Activated CD4-positive, alpha-beta T cell treated with anti-CD3 and anti-CD28 coated beads for 4 hours (primary cell): ENCODE measurements at places on chromosomes 7 and 10.

DNA sequence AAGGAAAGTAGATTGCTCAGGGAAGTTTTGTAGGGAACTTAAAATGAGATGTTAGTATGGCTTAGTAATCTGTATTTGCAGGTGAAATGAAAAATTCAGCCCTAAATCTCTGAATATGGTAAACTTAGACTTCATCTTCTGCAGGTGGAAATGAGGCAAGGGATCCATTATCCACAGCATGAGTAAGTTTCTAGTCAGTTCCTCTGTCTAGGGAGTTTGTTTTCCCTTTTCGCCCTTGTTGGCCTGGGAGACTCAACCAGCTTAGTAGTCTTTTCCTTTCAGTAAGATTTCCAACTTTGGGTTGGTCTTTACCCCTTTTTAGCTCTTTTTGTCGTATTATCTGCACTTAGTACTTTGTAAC lies 65.6 kb downstream of the ZEB1 start:
- no peak for DNase-seq

DNA sequence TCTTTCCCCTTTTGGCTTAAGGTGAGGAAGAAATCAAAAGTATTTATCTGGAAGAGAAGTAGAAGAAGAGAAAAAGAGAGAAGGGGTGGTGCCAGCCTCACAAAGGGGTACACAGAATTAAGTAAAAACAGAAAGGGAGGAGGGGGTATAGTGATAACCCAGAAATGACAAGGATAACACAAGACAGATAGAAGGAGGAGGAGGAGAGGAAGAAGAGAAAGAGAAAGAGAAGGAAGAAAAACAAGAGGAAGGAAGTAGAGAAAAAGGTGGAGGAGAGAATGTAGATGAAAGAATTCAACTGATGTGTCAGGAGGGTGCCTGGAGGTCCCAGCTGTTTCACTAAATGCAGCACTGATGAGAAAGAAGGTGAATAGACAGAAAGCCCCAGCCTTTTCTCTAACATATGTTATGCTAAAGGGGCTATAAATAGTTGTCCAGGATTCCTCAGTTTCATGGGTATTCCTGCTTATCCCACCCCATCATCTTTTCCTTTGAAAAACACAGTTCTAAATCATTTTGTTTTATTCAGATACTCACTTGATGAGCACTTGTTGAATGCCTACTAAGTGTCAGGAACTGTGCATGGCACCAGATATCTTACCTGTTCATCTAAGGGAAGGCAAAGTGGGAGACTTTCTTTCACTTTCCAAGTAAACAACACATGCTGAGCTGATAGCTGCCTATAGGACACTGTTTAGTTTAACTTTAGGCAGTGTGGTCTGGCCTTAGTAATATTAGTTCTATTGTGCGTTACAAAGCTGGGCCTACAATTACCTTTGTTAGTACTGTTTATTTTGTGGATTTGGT lies 8.0 kb downstream of the SEMA3E start:
- no peak for DNase-seq

GRCh38 chr10:97726636-97727178 lies 10.2 kb upstream of the ZFYVE27 start:
- no peak for DNase-seq

GRCh38 chr7:151700586-151701165 lies 176.2 kb downstream of the PRKAG2 start:
- DNase-seq = no peak

DNA sequence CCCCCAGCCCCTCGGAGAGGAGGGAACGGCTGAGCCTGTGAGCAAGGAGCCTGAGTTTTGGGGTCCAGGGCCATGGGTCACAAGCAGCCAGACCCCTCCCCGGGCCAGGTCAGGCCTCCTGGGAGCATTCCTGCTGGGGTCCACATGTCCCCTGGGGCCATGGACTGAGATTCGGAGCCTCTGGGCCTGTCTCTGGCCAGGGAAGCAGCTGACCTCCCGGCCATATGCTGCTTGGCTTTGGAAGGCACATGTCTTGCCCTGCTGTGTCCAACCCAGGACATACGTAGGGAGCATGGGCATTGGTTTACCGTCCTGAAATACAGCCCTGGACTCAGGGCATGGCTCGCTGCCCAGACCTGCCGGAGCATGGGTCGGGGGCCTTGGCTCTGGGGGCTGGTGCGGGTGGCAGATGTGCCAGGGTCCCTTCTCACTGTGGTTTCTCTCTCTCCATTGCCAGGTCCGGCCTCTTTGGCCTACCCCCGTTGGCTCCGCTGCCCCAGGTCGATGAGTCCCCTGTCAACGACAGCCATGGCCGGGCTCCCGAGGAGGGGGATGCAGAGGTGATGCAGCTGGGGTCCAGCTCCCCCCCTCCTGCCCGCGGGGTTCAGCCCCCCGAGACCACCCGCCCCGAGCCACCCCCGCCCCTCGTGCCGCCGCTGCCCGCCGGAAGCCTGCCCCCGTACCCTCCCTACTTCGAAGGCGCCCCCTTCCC lies 7.3 kb downstream of the PWWP2B start:
- DNase-seq = no peak

GRCh38 chr10:95172851-95173250 lies 21.2 kb upstream of the ACSM6 start:
- no peak for DNase-seq

DNA sequence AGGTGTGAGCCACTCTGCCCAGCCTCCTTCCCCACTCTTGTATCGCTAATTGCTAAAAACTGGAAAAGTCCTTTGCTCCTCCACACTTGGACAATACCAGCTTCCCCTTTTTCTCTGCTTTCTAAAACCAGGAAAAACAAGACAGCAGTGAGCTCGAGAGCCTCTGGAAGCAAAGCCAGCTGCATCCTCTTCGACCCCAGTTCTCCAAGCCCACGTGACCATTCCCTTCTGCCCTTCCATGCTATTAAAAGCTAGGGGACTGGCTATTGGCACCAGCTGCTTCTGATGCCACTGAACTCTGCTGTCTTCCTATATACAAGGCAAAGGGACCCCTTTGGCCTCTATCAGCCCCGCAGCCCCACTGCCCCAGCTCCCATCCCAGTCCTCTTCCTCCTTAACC lies 92.2 kb downstream of the SPDYE5 start:
- DNase-seq = no peak

- DNase-seq = no peak
Measured at GRCh38 chr7:119256446-119257131, 1016.4 kb upstream of the KCND2 start.

- no peak for DNase-seq
Measured at GRCh38 chr7:50647286-50647980, 82.2 kb upstream of the DDC start.

- no peak for DNase-seq
Measured at GRCh38 chr10:74049955-74050354, 52.0 kb downstream of the VCL start.

DNA sequence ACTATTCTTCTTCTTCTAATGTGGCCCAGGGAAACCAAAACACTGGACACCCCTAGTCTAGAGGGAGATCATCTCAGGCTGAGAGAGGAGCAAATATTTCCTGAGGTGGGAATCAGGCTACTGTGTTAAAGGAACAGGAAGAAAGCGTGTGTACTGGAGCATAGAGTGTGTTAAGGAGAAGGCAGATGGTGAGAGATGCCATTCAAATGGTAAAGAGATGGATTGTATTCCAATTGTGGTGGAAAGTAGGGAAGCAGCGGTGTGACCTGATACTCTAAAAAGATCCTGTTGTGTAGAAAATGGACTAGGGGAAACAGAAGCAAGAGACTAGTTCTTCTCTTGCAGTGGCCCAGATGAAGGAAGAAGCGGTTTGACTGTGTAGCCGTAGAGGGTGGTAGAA lies 31.2 kb downstream of the RAB18 start:
- DNase-seq = no peak

DNA sequence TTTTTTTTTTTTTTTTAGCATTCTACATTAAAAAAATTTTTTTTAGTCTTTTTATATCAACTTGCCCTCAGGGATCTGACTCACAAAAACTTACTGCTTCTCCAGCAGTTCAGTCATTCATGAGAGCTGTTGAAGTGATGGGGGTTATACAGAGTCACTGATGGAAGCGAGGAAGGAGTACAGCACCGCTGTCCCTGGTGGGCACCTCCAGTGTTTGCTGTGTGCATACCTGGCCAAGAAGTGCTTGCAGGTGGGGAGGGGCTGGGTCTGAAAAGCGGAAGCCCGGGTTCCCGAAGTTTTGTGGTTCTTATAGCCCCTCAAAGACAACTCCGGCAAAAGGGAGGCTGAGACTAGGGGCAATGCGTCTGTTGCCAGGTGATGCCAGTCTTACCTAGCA lies 46.2 kb downstream of the MINDY4 start:
- no peak for DNase-seq

DNA sequence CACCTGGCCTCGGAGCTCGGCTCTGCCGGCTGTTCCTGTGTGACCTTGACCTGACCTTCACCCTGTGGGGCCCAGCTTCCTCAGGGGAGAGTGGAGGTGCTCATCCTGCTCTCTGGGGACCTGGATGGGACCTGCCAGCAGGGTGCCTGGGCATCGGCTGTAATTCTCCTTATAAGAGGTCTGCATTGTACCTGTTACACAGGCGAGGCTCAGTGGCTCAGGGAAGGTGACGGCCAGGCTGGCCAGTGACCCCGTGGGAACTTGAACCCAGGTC lies 29.0 kb downstream of the RET start:
- no peak for DNase-seq

DNA sequence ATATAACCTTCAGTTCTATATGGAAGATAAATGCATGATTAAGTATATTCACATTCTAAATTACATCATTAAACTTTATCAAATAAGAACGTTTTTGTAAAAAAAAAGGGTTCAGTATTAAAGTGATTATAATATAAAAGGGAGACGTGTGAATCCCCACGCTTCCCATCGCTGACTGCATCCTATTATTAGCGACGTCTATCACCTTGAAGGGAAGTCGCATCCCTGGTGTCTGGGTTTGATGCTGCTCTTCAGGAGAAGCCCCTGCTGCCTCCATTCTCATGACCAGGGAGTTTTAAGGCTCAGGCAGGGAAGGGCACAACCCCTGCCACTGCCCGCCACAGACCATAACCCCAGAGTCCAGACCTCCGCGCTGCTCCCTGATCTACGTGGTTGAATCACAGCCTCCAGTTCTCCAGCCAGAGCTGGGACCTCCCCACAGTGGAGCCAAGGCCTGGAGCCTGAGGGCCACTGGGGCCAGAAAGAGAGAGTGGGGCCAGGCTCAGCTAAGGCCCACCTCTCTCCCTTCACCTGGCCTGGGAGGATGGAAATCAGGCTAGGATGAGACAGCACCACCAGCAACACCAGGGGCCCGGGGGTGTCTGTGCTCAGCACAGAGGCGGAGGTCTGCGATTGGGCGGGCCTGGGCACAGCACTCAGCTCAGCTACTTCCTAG lies 130.6 kb downstream of the TCERG1L start:
- DNase-seq = no peak

- no peak for DNase-seq
Measured at GRCh38 chr10:114288424-114289095, 49.5 kb downstream of the VWA2 start.

DNA sequence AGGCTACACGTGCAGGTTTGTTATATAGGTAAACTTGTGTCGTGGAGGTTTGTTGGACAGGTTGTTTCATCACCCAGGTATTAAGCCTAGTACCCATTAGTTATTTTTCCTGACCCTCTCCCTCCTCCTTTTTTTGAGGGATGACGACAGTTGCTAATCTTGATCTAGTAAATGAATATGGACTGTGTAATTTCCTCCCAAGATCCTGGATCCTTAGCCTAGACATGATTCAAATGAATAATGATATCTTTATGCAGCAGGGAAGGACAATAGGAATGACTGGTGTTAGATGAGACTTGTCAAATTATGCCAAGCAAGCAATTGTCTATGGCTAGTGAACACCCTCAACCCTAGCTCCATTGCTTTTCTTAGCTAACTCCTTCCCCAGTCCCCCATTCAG lies 156.2 kb downstream of the PLPP4 start:
- no peak for DNase-seq

DNA sequence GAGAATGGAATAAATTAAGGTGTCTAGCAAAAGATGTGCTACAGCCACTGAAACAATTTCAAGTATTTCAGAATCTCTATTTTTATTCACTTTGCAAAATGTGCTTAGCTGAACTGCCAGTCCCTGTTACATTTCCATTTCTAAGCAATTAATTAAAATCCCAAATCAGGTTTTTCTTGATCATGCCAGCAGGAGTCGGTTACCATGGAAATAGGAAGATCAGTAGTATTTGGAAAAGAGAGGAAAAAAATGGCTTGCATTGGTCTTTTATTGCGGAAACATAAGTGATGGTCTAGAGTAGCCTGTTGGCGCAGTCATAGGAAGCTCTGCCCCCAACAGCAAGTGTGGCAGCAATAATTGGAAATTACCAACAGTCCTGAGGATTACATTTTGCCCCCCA lies 867.1 kb downstream of the GATA3 start:
- DNase-seq = no peak

DNA sequence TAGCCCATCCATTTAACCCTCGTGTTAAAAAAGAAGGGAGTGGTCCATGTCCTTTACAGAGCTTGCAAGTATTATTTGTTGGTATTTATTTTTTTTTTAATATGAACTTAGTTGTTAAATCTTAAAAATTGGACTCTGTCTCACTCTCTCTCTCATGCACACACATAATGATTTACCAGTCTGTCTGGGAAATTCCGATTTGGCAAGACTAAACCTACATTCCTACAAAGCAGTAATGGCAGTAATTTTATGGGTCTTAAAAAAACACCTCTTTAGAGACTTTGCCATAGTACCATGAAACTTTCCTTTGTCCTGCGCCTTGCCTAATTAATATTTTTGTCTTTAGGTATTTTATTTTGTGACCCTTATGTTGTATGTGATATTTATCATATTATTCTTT lies 239.5 kb upstream of the PPP1R3A start:
- DNase-seq = no peak

DNA sequence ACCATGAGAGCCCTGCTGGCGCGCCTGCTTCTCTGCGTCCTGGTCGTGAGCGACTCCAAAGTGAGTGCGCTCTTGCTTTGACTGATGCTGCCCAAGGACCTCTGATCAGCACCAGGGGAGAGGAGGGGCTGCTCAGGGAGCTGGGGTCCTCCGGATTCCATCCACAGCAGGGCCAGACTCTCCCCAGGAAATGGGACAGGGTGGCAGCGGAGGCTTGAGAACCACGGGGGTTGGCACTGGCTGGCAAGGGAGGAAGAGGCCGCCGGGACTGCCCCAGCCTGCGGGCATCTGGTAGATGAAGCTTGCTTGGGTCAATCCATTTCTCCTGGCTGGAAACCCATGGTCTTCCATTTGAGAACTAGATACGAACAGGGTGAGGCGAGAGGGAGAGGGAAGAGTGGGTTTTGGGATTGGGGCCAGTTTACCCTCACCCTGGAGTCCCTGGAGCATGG lies 647 bp downstream of the PLAU start:
- no peak for DNase-seq

GRCh38 chr10:22853906-22854447 lies 73.9 kb upstream of the ARMC3 start:
- DNase-seq = no peak

DNA sequence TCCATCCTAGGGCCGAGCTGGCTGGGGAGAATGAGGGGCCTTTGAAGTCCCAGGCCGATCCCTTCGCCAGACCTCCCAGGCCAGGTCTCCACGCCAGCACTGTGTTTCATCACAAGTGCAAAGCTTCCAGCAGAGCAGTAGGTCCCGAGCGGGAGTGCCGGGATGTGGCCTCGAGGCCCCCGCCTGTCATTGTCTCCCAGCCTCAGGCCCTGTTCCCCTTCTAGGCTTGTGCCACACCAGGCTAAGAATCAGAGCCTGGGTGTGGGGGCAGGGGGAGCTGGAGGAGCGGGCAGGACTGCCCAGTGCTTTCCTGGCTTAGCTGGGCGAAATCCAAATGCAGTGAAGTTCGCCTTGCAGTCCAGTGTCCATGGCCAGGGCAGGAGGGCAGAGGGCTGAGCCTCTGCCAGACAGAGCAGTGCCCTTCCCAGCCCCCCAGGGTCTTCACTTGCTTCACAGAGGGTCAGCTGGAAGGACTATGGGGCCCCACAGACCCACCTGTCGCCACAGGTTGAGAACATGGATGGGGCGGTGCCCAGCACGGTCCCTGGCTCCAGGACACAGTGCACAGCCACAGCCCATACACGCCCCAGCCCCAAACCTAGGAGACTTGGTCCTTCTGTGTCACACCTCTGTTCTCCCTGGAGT lies 20.2 kb upstream of the PFKFB3 start:
- DNase-seq = no peak
